Activated CD4-positive, CD25-positive, alpha-beta regulatory T cell treated with anti-CD3 and anti-CD28 coated beads, Interleukin-2, amount 50 U/mL, for 24 hours (primary cell): ENCODE measurements at places on chromosomes 5 and 9.
A peak's percentile ranks its signal among the peaks of the same experiment; 100 is the strongest.

DNA sequence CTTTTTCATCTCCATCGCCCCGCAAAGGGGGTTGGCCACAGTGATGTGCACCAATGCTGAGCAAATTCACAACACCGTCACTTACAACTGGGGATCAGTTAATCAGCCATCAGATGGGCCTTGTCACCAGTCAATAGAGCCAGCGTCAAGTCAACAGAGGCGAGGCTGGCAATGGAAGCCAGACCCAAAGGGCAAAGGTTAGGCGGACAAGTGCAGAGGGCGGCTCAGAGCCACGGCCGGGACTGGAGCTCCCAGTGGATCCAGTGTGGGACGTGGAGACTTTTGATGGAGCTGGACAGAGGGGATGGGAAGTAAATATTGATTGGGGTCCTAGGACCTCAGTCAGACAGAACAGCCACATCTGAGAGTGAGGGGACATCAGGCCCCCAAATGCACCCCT, 45.7 kb downstream of the DUSP1 start:
- ATAC-seq = no peak

DNA sequence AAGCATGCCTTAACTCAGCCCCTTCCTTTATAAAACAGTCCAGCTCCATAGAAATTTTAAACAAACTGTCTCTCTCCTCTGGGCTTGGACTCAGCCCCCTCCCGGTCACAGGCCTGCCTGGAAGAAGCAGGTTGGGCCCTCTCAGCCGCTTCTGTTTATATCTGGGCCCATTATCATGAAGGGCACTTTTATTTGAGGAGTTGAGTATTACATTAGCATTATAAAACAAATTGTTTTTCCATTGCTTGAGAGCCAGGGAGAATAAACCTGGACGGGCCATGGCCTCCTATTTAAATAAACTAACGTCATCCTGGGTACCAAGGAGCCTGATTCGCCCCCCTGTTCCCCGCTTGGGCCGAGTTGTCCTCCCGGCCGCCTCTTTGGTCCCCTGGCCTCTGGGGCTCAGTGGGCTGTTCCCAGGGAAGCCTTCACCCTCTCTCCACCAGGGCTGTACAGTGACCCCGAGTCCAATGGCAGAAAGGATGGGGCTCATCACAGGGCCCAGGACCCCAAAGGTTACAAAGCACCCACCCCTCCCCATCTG, 13.2 kb downstream of the IRX2 start:
- no peak for ATAC-seq

GRCh38 chr9:136527721-136528710, 17.8 kb downstream of the NOTCH1 start:
- ATAC-seq = no peak

DNA sequence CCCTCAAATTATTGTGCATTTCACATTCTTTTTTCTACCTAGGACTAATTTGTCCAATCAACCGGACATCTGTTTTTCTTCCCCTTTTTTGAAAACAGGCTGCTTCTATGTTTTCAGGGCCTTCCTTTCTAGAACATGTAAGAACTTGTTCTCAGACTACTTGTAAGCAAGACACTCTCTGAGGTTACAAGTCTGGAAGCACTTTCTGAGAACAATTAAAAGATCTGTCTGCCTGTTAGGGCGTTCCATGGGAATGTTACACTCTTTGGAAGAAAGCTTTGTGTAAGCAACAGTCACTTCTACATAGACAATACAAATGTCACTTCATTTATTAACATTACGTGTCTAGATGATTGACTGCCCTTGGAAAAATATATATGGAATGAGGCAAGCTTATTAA, 50.9 kb upstream of the HSPB3 start:
- no peak for ATAC-seq

- peak; percentile 91 for ATAC-seq
Observed at GRCh38 chr9:92094655-92095054, 20.6 kb downstream of the SPTLC1 start.

GRCh38 chr9:134902936-134903335, 14.8 kb downstream of the FCN1 start:
- no peak for ATAC-seq

DNA sequence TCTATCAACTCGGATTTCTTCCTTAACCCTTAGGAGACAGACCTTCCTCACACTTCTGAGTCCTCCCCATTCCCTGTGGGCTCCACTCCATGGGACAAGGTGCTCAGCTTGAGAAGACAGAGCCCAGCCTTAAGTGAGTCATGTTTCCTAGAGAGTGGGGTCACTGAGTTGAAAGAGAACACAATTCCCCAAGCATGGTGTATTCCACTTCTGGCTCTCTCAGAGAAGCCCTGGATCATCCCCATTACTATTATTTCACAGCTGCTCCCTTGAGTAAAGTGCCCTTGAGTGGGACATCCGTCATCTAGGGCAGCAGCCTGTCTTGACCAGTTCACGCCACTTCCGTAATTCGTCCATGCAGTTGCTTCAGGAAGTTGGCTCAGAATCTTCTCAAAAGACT, 604.8 kb downstream of the BNC2 start:
- no peak for ATAC-seq

- ATAC-seq = no peak
Observed at GRCh38 chr5:149636191-149636860, 55.0 kb downstream of the ARHGEF37 start.

DNA sequence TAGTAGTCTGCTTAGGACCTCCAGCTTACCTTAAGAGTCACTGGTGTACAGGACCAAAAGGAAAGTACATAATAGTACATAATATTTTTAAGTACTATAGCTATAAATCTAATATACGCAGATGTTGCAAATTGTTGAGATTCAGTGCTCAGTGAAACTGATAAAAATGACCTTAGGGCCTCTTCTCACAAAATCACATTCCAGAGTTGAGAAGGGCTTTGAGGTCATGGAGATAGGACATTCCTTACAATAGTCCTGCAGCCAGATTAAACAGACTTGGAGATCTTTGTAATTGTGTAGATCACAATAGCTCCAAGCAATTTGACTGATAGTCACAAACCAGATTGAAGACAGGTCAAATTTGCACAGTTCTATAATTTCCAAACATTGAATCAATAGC, 37.7 kb upstream of the PCSK1 start:
- no peak for ATAC-seq

GRCh38 chr9:38363589-38363925, 28.9 kb upstream of the ALDH1B1 start:
- ATAC-seq = no peak

GRCh38 chr9:134217431-134218210, 53.3 kb upstream of the RNU6ATAC start:
- ATAC-seq = no peak

DNA sequence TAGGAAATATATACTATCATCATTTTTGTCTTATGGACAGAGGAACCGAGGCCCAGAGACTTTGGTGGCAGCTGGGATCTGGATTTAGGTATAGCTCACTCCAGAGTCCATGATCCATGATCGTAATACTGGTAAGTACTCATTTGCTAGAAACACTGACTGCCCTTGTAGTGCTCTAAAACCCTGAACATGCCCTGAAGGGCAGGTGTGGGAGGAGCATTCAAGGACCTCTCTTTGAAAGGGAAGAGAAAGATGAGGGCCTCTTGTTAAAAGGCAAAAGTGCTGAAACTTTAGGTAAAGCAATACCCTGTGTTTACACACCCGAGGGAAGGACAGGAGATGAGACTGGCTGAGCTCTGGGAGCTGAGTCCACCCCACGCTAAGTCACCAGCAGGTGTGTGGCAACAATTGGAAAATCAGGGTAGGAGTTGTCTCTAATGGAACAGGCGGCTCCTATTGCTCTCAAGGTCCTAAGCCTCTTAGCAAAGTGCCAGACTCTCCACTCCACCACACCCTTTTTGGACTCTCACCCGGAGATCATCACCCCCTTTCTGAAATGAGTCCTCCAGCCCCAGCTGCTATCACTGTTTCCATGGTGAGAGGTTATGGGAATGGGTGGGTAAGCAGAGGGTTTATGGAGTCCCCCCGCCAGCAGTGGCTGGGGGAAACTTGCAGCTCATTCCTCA, 34.8 kb downstream of the TRPC7 start:
- ATAC-seq = no peak

DNA sequence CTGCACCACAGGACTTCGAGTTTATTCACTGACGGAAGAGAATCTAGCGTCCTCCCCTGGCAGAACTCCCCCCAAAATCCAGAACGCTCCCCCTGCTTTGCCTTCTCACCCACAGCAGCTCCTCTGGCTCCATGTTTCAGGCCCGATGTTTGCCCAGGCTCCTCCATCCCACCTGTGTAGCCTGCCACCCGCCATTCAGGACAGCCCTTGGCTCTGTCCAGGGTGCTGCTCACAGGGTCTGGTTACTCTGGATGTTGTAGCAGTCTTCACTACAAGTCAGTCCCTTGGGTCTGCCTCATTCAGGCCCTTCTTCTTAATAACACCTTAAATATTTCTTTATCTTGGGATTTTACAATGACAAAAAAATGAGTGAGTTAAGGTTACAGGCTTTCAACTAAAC, 41.3 kb upstream of the SV2C start:
- no peak for ATAC-seq

DNA sequence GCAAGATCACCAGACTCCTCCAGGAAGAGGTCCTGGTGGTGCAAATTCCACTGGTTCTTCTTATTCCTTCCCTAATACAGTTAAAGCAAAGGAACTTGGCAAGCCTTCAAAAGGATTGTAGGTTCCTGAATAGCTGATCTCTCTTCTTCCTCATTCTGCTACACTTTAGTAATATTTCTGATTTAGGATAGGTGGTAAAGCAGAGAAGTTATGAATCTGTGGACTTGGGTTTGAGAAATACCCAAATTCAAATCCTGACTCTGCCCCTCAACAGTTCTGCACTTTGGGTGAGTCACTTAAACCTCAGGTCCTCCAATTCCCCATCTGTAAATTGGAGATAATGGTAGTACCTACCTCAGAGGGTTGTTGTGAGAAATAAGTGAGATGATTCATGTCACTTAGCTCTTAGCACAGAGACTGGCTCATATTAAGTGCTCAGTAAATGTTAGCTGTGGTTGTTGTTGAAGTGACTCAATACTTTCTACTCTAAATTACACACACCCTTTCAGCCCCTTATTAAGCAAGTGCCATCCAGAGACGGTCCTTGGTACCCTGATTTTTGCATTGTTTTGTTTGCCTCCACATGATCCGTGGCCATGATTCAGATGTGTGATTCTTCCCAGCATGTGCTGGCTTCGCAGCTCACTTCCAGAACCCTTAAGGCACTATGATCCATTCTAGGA, 5.2 kb downstream of the SH3RF2 start:
- ATAC-seq = peak; percentile 67

DNA sequence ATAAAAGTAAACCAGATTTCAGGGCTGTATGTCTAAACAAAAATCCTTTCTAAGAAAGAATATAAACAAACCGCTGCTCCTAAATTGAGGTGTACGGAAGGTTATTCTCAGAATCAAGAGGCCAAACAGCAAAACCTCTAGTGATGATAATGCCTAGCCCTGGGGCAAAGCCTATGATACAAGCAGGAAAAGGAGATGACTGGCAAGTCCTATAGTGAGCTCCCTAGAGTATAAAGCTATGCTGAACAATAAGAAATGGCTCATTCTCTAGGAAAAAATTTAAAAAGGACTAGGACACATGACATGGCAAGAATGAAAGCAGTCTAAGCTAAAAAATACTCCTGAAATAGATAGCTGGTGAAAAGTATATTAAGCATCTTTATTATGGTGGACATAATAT, 187.1 kb downstream of the BNC2 start:
- ATAC-seq = no peak

- ATAC-seq = no peak
Observed at GRCh38 chr5:57184322-57184721, 10.5 kb downstream of the GPBP1 start.

DNA sequence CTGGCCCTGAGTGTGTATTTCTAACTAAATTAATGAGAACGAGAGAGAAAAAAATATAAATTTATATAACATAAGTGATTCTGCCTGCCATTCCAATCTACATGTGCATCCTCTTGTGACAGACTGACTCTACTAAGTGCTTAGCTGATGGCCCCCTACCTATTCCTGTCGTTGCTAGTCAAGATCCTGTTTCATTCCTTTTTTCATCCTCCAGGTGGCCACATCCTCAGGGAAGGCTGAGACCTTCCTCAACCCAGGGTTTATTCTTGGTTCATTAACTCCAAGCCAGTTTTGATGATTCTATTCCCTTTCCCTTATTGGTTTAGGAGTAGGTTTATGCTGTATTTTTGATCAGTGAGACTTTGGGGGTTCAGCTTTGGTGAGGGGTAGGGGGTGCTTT, 201.3 kb downstream of the C9orf152 start:
- no peak for ATAC-seq

GRCh38 chr5:171580502-171581265, 161.2 kb downstream of the FGF18 start:
- no peak for ATAC-seq

GRCh38 chr5:74673011-74673790, 11.8 kb upstream of the HEXB start:
- ATAC-seq = no peak

DNA sequence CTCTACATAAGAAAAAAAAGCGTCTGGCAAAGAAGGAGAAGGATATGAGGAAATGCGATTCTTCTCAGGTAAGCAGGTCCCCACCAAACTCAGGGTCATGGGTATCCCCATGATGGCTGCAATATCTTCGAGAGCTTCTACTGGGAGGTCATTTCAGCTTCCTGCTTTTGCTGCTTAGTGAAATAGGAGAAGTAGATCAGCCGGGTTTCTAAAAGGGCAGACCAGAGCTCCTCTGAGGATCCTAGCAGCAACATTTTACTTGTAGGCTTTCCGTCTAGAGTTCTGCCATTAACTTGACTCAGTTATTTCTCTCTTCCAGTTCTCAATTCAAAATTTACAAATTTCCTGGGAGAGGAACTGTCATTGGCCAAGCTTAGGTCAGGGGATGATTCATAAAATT, 134.7 kb downstream of the DPYSL3 start:
- no peak for ATAC-seq

DNA sequence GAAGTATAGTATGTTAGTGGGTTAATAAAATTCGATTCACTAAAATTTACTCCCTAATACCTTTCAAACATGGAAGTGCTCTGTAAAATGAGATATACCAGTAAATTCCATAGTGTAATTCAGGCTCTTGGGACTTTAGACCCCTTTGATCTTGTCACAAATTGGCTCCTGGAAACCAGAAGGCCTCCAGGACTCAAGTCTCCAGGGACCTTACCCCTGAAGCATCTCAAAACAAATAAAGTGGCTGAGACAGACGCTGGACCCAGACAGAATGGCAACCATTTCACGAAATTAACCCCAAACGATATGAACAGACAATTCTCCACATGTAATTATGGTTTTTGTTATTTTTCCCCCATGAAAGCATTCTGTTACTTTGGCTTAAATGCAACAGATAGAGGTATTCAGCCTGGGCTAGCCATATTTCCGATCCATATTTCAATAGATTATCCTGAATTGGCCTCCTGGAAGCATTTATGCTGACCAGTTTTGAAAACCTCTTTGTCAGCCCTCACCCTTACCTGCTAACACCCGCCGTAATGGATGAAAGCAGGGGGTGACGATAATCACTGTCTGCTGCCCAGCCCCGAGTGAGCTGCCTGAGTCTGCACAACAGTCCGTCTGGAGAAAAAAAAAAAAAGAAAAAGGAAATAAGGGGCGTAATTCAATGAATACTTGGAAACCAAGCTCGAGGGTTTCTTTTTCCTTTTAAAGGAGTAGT, 34.1 kb upstream of the EFNA5 start:
- ATAC-seq = no peak
